ENCODE measurements at places on chromosomes 6 and 20.

- no peak for DNase-seq
Measured at GRCh38 chr20:50374541-50375078, 135.6 kb upstream of the PTPN1 start.

- DNase-seq = no peak
Measured at GRCh38 chr6:138300469-138300868, 77.2 kb upstream of the SMIM28 start.

GRCh38 chr20:57458400-57459160 lies 66.4 kb downstream of the CTCFL start:
- no peak for DNase-seq

- no peak for DNase-seq
Measured at GRCh38 chr6:41688256-41688965, 47.0 kb downstream of the TFEB start.

DNA sequence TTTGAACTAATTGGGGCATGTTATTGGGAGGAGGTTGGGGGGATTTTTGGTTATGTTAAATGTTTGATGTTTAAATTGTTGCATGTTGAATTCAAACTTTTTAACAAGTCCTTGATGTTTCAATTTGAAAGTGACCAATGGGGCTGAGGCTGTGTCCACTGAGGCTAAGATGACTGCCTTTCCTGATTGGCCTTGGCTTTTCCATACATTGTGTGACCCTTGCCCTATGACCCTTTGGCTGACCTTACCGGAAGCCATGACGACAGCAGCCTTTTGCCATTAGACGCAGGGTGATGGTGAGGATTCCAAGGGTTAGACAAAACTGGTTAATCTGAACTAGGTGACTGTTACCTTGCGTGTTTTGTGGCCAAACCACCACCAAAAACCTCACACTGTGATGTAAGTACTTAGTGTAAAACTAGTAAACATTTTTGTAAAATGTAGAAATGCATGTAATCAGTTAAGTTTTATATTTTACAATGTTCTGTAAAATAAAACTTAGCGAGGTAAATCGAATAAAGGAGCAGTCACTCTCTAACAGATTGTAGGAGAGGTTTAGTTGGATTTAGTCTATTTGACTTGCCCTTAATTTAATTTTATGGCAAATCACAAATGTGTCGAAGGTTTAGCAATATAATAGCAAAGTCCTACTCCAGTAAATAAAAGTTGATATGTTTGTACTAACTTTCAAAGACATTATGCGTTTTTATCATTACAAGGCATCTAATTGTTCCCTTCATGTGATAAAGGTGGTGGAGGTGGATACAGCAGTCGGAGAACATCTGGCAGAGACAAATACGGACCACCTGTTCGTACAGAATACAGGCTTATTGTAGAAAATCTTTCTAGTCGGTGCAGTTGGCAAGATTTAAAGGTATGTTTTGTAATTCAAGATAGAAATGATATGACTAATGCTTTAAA lies 1.6 kb downstream of the SRSF6 start:
- no peak for DNase-seq

- no peak for DNase-seq
Measured at GRCh38 chr20:47278907-47279348, 77.6 kb downstream of the ZMYND8 start.

DNA sequence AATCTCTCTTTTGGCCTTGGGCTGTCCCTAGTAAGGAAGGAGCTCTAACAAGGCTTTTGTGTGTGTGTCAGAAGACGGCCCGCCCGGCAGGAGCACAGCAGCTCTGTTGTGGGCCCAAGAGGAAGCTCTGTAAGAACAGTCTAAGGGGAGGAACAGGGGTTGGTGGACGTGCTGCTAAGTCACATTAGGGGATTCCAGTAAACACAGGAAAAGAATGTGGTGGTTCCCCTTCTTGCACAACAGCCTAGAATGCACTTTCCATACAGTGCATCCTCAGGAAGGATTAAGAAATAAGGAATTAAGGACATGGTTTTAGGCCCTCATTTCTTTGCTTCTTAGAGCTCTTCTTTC lies 114.5 kb downstream of the RNF144B start:
- DNase-seq = no peak

DNA sequence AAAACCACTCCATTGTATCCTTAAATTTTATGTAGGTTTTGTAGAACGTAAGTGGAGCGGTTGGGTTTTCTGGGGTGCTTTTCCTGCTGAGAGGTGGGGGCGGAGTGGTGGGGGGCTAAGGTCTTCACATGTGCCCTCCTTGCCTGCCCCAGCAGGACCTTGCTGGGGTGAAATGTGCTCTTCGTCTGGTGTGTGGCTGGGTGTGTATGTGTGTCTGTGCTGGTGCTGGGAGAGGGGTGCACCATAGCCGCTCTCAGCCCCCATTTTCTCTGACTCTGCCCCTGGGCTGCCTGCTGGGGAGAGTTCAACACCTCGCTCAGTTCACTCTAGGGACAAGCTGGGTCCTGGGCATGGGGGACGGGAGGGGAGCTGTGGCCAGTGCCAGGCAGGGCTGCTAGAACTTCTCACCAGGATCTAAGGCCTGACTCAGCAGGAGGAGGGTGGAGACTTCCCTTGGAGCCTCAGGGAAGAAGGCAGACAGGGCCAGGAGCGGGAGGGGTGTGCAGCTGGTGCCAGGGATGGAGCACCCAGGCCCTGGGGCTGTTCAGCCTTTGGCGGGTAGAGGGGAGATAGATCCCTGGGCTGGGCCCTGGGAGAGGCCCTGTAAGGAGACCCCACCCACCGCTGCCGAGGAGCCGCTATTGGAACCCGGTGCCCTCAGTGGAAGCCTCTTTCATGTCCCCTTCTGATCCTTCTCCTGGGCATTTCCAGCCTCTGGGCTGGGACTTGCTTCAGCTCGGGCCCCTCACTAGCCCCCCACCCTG lies 4.8 kb downstream of the SOX18 start:
- peak; percentile 71 for DNase-seq

DNA sequence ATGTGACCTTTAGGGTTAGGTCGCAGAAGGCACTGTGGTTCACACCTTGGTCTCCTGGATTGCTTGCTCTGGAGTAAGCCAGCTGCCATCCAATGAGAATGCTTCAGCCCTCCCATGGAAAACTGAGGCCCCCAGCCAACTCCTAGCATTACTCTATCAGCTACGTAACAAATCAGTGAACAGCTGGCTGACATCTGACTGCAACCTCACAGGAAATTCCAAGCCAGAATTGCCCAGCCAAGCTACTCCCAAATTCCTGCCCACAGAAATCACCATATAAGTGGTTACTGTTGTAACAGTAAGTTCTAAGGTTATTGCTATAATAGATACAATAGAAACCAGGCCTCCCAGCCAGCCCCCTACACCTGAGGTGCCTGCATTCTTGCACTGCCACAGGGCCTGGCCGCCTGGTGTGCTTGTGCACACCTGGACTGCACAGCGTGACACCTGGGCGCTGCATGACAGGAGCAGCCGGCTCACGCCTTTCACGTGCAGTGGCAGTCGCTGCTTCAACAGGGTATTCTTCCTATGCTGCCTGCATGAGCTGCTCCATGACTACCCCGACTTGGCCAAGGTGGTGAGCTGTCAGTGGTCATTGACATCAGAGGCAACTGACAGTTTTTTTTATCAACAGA lies 429.7 kb upstream of the RUNX2 start:
- peak; percentile 29 for DNase-seq
